Activated CD8-positive, alpha-beta T cell treated with anti-CD3 and anti-CD28 coated beads, Interleukin-2, amount 10 ng/mL, durations not matched to agents 7 days and 5 days (primary cell): ENCODE measurements at places on chromosomes 3 and 15. TPM values are rescaled to one million over a fixed set of nuclear protein-coding genes. Genes with fewer than 3 reads are reported as not detected.
A peak's percentile ranks its signal among the peaks of the same experiment; 100 is the strongest.

DNA sequence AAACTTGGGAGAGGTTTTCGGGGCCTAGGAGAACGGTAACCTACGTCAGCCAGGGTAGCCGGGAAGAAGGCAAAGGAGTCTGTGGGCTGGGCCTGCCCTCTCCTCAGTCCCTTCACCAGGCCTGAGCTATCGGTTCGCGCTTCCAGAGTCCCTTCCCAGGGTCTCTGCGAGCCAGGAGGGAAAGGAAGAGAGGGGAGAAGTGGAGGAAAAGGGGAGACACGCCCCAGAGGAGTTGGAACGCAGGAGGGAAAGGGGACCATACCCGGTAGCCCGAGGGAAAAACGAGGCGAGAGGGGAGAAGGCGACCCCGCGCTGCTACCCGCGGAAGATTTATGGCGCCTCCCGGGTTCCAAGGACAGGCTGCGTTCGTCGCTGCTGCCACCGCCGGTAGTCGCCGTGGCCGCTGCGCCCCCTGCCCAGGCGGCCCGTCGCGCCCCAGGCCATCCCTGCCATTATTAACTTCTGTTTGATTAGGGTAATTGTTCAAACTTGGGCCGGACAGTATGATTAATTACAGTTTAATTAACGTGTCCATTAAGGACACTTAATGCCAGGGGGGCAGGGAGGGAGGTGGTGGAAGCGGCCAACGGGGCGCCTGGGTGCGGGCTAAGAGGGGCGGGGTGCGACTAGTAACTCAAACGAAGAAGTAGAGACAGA, 3.4 kb upstream of the SKOR1 start:
- H3K27me3 ChIP-seq = peaks cover 82% of the 10 kb centered on the region
- no peak overlapping the region for H3K4me3 ChIP-seq

DNA sequence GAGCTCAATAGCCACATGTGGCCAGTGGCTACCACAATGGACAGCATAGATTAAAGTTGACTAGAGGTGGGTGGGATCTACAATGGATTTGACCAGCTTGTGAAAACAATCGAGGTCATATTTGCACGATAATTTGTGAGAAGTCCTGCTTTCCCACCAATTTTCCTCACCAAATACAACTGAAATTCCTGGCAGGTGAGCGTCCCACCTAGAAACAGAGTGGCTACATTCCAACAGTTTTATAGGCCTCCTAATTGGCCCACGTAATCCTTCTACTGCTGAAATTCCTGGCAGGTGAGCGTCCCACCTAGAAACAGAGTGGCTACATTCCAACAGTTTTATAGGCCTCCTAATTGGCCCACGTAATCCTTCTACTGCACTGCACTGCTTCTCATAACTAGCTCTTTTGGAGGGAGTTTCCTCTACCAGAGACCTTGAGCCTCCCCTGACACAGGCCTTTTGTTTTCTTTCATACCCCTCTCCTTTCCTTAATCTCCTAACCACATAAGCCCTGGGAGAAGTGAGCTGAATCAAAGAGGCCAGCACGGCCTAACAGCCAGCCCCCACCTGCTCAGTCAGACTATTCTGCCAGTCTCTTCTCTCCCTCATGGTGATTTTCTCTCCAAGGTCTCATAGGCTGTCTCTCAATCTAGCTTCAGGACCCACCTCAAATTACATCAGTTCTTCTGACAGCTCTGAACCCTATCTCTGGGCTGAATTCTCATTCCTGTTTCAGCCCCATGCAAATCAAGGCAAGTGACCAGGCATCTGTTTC, 80.2 kb downstream of the BFSP2 start:
- no peaks in the 10 kb centered on the region for H3K27me3 ChIP-seq
- no peak for DNase-seq
- H3K36me3 ChIP-seq = peaks cover 2% of the 10 kb centered on the region
- peaks cover 49% of the 10 kb centered on the region for H3K4me1 ChIP-seq
- no peak overlapping the region for H3K27ac ChIP-seq
- no peak overlapping the region for H3K4me3 ChIP-seq

GRCh38 chr3:72247645-72248388, 462.9 kb upstream of the PROK2 start:
- no peaks in the 10 kb centered on the region for H3K4me1 ChIP-seq
- H3K27ac ChIP-seq = no peak overlapping the region
- H3K36me3 ChIP-seq = no peaks in the 10 kb centered on the region
- DNase-seq = no peak
- no peak overlapping the region for H3K4me3 ChIP-seq

- peak overlapping the region; percentile 3 for H3K27ac ChIP-seq
- peaks cover 35% of the 10 kb centered on the region for H3K4me1 ChIP-seq
- no peaks in the 10 kb centered on the region for H3K27me3 ChIP-seq
- no peak for DNase-seq
- peaks cover 11% of the 10 kb centered on the region for H3K36me3 ChIP-seq
These were observed 195.8 kb downstream of the PLCH1 start for GRCh38 chr3:155549087-155549486.

Gene ZBTB47
- total RNA-seq = 0.18 TPM

DNA sequence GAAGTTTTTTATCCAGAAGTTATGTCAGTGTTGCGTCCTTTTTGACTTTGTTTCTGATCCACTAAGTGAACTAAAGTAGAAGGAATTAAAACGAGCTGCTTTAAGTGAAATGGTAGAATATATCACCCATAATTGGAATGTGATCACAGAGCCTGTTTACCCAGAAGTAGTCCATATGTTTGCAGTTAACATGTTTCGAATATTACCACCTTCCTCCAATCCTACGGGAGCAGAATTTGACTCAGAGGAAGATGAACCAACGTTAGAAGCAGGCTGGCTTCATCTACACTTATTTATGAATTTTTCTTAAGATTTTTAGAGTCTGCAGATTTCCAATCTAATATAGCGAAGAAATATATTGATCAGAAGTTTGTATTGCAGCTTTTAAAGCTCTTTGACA, 57.6 kb downstream of the DNAH1 start:
- no peaks in the 10 kb centered on the region for H3K27me3 ChIP-seq
- DNase-seq = no peak
- no peak overlapping the region for H3K4me3 ChIP-seq
- H3K4me1 ChIP-seq = peaks cover 10% of the 10 kb centered on the region

Gene PLSCR2
- total RNA-seq = not detected

GRCh38 chr3:111373861-111374260, 168.1 kb upstream of the CD96 start:
- H3K27ac ChIP-seq = peak overlapping the region; percentile 0
- H3K36me3 ChIP-seq = no peaks in the 10 kb centered on the region
- DNase-seq = no peak
- H3K27me3 ChIP-seq = no peaks in the 10 kb centered on the region
- no peak overlapping the region for H3K4me3 ChIP-seq

DNA sequence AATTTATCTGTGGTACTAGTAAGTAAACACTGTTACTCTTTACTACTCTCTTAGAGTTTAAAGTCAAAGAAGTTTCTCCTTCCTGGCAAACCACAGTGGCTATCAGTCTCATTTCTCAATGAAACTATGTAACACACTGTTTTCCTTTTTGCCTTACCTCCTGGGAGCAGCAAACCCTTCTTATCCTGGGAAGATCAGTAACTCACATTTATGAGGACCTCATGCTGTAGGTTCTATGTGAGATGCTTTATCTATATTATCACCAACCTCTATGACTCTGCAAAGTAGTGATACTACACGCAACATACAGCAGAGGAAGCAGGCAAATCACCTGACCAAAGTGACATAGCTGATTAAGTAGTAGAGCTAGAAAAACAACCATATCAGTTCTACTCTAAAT, 35.3 kb downstream of the PBRM1 start:
- no peak overlapping the region for H3K4me3 ChIP-seq
- H3K27me3 ChIP-seq = no peaks in the 10 kb centered on the region
- no peak for DNase-seq
- no peak overlapping the region for H3K27ac ChIP-seq

Gene SKOR1
- 0.32 TPM for total RNA-seq

Gene IL17RD
- not detected for total RNA-seq

GRCh38 chr3:64890006-64890405, 202.2 kb upstream of the ADAMTS9 start:
- H3K4me1 ChIP-seq = no peaks in the 10 kb centered on the region
- no peaks in the 10 kb centered on the region for H3K36me3 ChIP-seq

Gene SORD
- 7.1 TPM for total RNA-seq

DNA sequence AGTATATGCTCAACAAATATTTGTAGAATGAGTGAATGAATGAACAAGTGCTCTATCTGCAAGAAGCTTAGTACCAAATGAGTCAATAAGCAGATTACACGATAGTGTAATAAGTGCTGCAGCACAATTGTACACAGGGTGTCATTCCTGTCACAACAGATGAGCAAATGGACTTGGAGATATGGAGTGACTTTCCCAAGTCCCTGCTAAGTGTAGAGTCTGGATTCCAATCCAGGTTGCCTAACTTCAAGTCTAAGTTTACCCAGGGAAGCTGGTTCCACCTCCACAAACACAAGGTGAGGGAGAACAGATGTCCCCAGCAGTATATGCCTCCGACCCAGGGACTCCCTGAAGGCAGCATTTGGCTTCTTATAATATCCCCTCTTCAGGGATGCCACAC, 77.7 kb upstream of the RAD18 start:
- DNase-seq = no peak
- H3K4me3 ChIP-seq = no peak overlapping the region
- H3K27ac ChIP-seq = no peak overlapping the region
- H3K36me3 ChIP-seq = no peaks in the 10 kb centered on the region
- no peaks in the 10 kb centered on the region for H3K4me1 ChIP-seq

Gene NAALADL2
- total RNA-seq = 0.47 TPM

Gene RBP2
- not detected for total RNA-seq

- no peaks in the 10 kb centered on the region for H3K4me1 ChIP-seq
- no peak for DNase-seq
- H3K36me3 ChIP-seq = no peaks in the 10 kb centered on the region
- H3K27ac ChIP-seq = no peak overlapping the region
These were observed 427.5 kb downstream of the TUSC7 start for GRCh38 chr3:117137065-117137464.

- peaks cover 11% of the 10 kb centered on the region for H3K36me3 ChIP-seq
- no peaks in the 10 kb centered on the region for H3K27me3 ChIP-seq
- H3K27ac ChIP-seq = no peak overlapping the region
- no peak for DNase-seq
These were observed 55.4 kb downstream of the TMCC1 start for GRCh38 chr3:129838086-129838485.

Gene CPNE4
- not detected for total RNA-seq

Gene LYZL4
- not detected for total RNA-seq

DNA sequence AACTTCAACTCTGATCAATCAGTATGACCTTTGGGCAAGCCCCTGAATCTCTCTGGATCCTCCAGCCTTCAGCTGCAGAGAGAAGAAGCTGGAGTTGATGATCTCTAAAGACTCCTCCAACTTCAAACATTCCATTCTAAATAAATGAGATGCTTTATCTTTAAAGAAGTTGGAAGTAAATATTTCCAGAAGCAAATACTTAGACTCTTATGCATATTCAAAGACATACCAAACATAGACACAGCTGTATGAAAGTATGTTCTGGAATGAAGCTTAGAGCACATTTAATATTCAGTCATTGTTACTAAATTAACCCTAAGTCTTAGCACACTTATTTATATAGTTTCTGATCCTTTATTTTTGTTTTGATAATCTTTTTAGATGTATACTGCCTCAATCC, 77.6 kb upstream of the ACP3 start:
- H3K27ac ChIP-seq = no peak overlapping the region
- DNase-seq = no peak
- H3K27me3 ChIP-seq = peaks cover 6% of the 10 kb centered on the region
- no peak overlapping the region for H3K4me3 ChIP-seq

DNA sequence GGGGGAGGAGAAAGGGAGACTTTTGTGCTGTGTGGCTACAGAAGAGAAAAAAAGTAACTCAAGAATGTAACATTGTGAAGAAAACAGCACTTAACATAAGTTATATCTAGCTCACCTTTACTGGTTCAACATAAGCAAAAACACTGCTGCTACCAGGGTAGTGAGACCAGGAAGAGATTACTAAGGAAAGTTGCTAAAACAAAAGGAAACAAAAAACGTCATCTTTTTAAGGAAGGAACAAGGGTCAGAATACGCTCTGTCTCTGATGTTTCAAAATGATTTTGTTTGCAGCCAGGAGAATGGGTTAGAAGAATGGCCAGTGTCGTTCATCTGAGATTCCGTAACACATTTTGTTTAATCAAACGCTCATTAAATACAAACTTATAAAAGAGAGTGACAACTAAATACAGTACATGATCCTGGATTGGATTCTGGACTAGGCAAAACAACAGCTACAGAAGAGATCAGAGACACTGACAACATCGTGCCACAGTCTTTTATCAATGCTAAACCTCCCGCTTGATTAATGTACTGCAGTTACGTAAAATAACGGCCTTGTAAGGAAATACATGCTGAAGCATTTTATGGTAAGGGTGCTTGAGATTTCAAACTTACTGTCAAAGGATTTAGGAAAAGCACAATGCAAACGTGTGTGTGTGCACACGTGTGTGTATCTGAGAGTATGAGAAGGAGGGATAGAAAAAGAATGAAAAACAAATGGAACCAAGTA, 67.7 kb downstream of the FOXP1 start:
- no peaks in the 10 kb centered on the region for H3K27me3 ChIP-seq
- H3K36me3 ChIP-seq = no peaks in the 10 kb centered on the region
- peaks cover 12% of the 10 kb centered on the region for H3K4me1 ChIP-seq
- no peak overlapping the region for H3K4me3 ChIP-seq
- no peak for DNase-seq

Gene SLC2A2
- total RNA-seq = not detected

GRCh38 chr15:25829073-25829472, 34.1 kb downstream of the ATP10A start:
- DNase-seq = no peak
- H3K36me3 ChIP-seq = peaks cover 58% of the 10 kb centered on the region
- H3K4me3 ChIP-seq = no peak overlapping the region
- H3K27me3 ChIP-seq = no peaks in the 10 kb centered on the region
- H3K4me1 ChIP-seq = peaks cover 19% of the 10 kb centered on the region

- no peaks in the 10 kb centered on the region for H3K36me3 ChIP-seq
- no peak overlapping the region for H3K4me3 ChIP-seq
- no peaks in the 10 kb centered on the region for H3K27me3 ChIP-seq
- no peak overlapping the region for H3K27ac ChIP-seq
- H3K4me1 ChIP-seq = no peaks in the 10 kb centered on the region
These were observed 104.5 kb downstream of the RARB start for GRCh38 chr3:25532431-25533162.

DNA sequence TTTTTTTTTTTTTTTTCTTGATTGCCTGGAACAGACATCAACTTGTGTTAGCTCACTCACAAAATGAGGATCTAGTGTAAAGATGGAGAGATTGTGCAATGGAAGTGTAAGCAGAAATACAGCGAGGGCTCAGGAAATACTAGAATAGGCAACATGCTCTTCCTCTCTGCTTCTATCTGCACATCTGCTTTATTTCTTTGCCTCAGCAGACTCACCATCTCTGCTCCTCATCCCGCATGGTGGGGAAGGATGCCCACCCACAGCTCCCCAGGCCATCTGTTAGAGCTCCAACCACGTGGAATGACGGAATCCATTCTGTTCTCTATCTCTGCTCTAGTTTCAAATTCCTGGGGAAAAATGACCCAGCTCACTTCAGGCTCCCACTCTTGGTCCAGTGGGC, 128.0 kb upstream of the ADAMTS9 start:
- H3K36me3 ChIP-seq = no peaks in the 10 kb centered on the region
- DNase-seq = no peak
- no peak overlapping the region for H3K4me3 ChIP-seq
- H3K4me1 ChIP-seq = no peaks in the 10 kb centered on the region
- H3K27ac ChIP-seq = no peak overlapping the region
- H3K27me3 ChIP-seq = no peaks in the 10 kb centered on the region

Gene HYAL1
- 0.16 TPM for total RNA-seq

GRCh38 chr15:56871185-56871584, 47.3 kb upstream of the TCF12 start:
- no peak overlapping the region for H3K27ac ChIP-seq
- no peak overlapping the region for H3K4me3 ChIP-seq
- no peaks in the 10 kb centered on the region for H3K4me1 ChIP-seq
- no peak for DNase-seq

Gene CHRFAM7A
- total RNA-seq = 1.9 TPM
